Stimulated activated CD4-positive, alpha-beta T cell treated with anti-CD3 and anti-CD28 coated beads, Interleukin-1b, Interleukin-23, amount 100 ng/mL, for 1 hour (primary cell): ENCODE measurements at places on chromosomes 6 and 20.

GRCh38 chr6:148223424-148223842 is 119.2 kb upstream of the SASH1 start:
- DNase-seq: no peak

DNA sequence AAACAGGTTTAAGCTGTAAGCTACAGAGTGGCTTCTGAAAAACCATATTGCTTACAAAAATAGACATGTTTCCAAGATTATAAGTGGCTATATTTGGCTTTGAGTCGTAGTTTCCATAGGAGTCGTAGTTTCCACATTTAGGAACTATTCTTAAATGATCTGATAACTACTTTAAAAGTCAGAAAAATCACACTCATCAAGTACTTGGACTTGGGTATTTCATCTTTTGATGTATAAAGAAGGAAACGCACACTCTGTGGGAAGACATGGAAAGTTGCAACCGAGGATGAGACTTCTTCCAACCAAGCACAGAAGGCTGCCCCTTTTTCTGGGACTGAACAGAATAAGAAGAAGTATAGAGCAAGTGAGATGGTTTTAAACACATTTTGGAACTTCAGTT is 118.3 kb downstream of the KHDRBS2 start:
- no peak for DNase-seq

- DNase-seq: no peak
These were observed 168.3 kb upstream of the SPACA1 start for GRCh38 chr6:87879132-87879861.

DNA sequence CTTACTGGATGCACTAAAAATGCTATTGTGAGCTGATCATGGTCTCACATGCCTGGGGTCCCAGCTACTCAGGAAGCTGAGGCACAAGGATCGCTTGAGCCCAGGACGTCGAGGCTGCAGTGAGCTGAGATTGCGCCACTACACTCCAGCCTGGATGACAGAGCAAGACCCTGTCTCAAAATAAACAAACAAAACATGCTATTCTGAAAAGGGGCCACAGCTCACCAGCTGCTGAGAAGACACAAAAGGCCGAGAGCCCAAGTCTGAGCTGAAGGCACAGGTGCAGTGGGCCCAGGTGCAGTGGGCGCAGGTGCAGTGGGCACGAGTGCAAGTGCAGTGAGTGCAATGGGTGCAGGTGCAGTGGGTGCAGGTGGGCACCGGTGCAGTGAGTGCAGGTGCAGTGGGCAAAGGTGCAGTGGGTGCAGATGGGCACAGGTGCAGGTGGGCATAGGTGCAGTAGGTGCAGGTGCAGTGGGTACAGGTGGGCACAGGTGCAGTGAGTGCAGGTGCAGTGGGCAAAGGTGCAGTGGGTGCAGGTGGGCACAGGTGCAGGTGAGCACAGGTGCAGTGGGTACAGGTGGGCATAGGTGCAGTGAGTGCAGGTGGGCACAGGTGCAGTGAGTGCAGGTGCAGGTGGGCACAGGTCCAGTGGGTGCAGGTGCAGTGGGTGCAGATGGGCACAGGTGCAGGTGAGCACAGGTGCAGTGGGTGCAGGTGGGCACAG is 16.0 kb downstream of the ZBTB46 start:
- no peak for DNase-seq

GRCh38 chr6:42236682-42237473 is 19.2 kb upstream of the MRPS10 start:
- no peak for DNase-seq
